Hematopoietic multipotent progenitor cell treated with erythropoietin and hydrocortisone succinate and interleukin-3 and kit ligand, for 4 days (in vitro differentiated cells): ENCODE measurements at places on chromosomes 12 and 14.

- DNase-seq, result no peak
Measured at GRCh38 chr12:131564845-131565244, 146.0 kb upstream of the SFSWAP start.

GRCh38 chr12:12898911-12899511 is 7.6 kb downstream of the GPRC5A start:
- DNase-seq, result no peak

DNA sequence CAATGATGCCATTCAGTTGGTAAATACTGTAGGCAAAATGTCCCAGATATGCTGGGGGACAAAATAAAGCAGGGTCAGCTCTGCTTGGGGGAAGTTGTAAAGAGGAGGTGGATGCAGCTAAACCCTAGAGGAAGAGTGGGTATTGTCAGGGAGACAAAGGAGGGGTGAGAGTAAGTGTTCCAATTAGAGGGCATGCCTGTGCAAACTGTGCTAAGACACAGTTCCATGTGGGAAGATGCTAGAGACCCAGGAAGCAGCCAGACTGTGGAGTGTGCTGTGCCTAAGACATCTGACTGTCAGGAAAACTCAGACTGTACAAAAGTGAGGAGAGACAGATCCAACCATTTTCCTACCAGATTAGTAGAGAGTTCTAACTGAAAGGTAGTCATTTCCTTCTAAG is 474.3 kb downstream of the ATP23 start:
- DNase-seq, result no peak

- DNase-seq, result peak; percentile 14
Measured at GRCh38 chr12:4763549-4763948, 43.3 kb downstream of the GALNT8 start.

GRCh38 chr12:6336889-6337853 is 4.7 kb downstream of the TNFRSF1A start:
- DNase-seq, result peak; percentile 91

GRCh38 chr12:28192125-28192524 is 1.9 kb downstream of the CCDC91 start:
- peak; percentile 80 for DNase-seq

DNA sequence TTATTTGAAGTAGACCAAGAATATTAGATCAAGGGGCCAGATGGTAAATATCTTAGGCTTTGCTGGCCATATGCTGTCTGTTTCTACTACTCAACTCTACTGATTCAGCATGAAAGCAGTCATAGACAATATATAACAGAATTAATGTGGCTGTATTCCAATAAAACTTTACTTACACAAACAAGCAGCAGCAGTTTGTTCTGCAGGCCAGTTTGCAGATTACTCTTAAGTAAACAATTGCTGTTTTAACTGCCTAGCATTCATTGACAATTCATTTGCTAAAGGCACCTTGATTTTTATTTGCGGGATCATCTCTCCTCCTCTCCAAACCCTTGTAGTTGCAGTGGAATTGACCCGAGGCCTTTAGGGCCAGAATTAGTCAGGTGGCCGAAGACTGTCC is 94.1 kb upstream of the GARIN6 start:
- no peak for DNase-seq

DNA sequence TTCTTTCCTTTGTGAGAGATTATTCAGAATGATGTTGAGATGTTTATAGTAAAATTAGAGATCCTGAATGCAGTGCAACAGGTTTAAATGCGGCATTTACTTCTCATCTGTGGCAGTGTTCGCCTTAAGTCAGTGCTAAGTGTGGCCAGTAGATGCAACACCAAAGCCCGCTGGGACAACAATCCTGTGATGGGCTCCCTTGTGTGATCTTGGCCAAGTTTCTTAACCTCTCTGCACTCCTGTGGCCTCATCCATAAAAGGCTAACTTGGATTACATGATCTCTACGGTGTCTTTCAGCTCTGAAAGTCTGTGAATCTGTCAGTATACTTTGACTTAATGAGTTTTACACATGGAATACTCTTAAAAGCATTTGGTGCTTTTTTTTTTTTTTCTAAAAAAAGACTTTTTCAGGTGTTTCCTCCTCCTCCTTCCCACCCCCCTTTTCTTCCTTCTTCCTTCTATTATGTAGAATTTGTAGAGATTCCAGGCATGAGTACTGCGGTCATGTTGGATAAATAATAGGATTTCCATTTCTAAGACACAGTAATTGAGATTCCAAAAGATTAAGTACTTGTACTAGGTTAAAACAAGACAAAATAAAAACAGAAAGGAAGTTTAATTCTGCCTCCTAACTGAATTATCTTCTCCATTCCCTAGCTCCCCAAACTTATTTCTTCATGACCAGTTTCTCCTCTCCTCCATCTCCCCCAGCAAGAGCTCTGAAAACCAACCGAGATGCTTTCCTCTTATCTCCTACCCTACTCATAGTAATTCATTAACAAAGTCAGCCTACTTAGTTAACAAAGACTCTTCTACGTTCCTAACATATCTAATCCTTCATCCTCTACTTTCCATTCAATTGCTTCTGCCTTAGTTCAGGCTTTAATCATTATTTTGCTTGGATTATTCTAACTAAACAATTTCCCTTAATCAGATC is 42.2 kb upstream of the NAV3 start:
- DNase-seq, result no peak

DNA sequence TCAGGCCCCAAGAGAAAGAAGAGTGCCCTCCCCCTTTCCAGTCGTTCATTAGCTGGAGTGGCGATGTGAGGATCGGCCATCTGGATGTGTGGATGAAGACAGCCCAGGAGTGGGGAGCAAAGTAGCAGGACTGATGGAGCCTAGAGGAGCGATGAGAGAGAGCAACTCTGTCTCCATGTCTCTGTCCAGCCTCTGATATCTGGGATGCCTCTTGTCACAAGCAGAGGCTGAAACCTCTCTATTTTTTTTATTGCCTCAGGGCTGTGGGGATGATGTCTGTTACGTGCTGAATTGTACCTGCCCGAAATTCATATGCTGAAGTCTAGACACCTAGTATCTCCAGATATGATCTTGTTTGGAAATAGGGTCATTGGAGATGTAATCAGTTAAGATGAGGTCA is 2.7 kb downstream of the SERPINA11 start:
- no peak for DNase-seq

GRCh38 chr12:1810201-1810930 is 10.0 kb upstream of the LRTM2 start:
- DNase-seq, result no peak

DNA sequence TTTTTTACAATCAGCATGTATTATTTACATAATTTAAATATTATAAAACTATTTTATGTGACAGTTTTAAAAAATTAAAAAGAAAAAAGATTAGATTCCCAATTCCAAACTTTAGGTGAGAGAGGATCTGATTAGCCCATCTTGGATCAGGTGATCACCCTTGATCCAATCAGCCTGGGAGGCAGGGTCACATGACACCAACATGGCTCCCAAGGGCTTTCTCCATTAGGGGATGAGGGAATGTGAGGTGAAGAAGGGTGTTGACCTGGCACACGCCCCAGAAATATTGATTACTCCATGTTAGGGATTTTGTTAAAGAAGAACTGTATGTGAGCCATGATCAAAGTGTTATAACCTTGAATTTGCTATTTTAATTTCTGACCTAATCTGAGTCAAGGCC is 225.4 kb downstream of the RBM19 start:
- no peak for DNase-seq

- peak; percentile 47 for DNase-seq
Measured at GRCh38 chr12:115451780-115452736, 768.1 kb upstream of the TBX3 start.

DNA sequence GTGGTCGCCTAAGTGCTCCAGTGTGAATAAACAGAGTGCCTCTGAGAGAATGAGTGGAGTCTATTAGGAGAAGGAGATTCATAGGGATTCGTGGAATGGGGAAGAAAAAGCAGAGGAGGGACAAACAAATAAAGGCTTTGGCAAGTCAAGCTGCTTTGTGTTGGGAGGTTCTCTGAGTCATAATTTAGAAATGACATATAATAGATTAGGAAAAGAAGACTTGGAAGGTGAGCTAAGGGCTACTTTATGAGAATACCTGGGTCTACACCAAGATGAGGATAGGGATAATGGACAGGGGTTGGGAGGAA is 6.4 kb upstream of the NTN4 start:
- DNase-seq, result no peak

DNA sequence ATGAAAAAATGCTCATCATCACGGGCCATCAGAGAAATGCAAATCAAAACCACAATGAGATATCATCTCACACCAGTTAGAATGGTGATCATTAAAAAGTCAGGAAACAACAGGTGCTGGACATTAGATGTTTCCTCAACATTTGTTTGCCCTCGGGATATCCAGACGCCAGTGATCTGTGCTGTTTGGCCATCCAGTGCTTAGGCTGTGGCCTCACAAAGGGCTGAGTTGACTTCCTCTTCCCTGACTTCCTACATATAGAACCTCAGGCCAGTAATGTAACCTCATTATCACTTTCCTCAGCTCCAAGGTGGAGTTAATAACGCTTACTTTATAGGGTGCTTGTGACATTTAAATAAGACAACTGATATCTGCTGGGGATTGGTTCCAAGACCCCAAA is 51.8 kb downstream of the SLC15A5 start:
- no peak for DNase-seq

GRCh38 chr14:79764323-79764722 is 447.0 kb downstream of the DIO2 start:
- DNase-seq, result no peak

DNA sequence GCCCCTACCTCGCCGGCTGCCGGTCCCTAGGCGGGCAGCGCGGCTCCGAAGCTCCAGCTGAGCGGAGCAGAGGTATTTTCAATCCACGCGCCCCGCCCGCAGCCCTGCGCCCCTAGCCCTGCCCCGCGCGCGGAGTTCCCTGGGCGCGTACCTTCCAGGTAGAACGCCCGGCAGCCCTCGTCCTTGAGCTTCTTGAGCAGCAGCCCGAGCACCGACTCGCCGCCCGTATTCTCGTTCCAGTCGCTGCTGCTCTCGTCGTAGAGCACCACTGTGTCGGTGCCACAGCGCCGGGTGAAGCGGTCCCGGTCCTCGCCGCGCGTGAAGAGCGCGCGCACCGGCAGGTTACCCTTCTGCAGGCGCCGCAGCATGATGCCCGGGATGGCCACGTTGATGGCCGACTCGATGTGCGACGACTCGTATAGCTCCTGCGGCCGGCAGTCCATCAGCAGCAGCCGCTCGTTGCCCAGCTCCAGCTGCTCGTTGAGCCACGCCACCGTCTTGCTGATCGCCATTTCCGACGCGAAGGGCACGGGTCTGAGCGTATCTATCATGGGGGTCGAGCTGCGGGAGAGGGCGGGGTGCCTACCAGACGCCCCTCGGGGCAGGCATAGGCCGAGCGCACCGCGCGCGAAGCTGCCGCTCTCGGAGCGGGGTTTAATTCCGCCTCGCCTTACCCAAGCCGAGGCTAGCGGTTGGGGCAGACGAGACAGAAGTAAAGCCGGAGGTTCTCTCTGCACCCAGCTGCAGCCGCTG is 636 bp downstream of the DUSP6 start:
- DNase-seq, result peak; percentile 54

- peak; percentile 31 for DNase-seq
Measured at GRCh38 chr14:74207943-74208342, 31.3 kb upstream of the VSX2 start.

GRCh38 chr14:89533766-89534165 is 116.7 kb upstream of the FOXN3 start:
- DNase-seq, result no peak

- DNase-seq, result no peak
Measured at GRCh38 chr12:75447691-75448393, 32.7 kb upstream of the GLIPR1 start.

GRCh38 chr14:79638672-79639266 is 572.5 kb downstream of the DIO2 start:
- DNase-seq, result peak; percentile 4

DNA sequence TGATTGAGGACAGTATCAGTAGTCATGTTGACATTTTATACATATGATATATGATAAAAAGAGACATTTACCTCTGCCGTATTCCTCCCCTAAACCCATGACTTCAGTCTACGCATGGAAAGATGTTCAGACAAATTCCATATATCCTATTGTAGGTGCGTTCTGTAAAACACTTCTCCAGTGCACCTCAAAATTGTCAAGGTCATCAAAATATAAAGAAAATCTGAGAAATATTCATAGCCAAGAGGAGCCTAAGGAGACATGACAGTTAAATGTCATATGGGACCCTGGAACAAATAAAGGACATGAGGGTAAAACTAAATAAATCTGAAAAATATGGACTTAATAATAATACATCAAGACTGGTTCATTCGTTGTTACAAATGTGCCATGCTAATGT is 71.5 kb downstream of the CCER1 start:
- no peak for DNase-seq

GRCh38 chr12:49636979-49637755 is 13.8 kb downstream of the PRPF40B start:
- DNase-seq, result peak; percentile 89

DNA sequence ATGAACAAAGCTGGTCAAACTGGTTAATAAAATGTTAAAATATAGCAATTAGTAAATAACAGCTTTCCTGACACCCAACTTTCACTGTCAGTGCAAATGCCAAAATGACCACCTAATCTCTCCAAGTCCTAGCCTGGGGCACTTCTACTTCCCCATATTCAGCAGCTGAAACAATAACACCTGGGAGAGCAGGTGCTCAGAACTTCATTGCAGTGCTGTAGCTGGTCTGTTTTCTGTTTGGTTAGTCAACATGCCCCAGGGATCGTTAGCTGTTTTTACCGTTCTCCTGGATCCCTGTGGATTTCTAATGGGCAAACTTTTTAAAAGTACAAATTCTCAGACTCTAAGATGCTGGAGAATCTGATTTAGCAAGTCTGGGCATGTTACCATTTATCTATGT is 759.7 kb downstream of the GALC start:
- no peak for DNase-seq

DNA sequence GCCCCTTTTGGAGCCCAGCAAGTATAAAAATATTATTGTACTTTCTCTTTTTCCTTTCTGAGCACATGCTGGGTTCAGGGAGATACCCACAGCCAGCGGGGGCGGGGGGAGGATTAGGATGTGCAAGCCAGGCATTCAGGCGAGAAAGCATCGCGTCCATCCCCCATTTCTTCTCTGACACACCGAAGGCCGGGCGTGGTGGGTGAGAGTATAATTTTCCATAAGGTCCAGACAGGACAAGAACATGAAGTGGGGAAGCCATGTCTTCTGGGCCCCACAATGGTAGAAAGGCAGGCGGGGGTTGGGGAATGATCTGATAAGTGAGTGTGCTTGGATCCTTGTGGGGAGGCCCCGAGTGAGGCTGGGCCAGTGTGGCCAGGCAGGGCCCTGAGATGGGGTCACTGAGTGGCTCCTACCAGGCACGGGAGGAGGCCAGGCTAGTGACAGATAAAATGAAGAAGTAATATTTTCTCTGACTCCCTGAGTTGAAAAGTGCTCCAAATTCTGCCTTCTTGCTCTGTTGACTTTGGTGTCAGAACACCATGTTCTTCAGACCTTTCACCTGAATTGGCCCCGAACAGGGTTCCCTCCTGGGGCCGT is 10.7 kb upstream of the LRTM2 start:
- DNase-seq, result peak; percentile 43
